Inflammatory macrophage treated with lipopolysaccharide for 1 hour (primary cell): ENCODE measurements at places on chromosomes 7 and 10.
A peak's percentile ranks its signal among the peaks of the same experiment; 100 is the strongest.

GRCh38 chr7:80601999-80602398 is 36.4 kb upstream of the CD36 start:
- no peak for DNase-seq

DNA sequence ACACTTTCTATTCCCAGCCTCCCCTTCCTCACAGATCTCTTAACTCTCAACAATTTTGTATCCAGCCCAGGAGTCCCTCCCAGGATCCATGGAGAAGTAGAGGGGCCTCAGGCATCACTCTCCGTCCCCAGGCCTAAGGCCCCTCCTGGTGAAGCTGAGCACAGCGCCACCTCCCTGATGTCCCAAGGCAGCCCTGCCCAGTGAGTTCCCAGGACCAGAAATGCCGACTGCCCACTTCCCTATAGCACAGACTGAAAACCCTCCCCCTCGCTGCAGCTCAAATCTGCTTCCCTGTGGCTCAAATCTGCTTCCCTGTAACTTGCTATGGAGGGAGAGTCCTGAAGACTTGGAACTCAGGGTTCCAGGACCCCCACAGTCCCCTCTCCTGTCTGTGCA is 35.6 kb downstream of the YKT6 start:
- DNase-seq, result peak; percentile 41

GRCh38 chr7:153354071-153354470 is 594.5 kb downstream of the ACTR3B start:
- no peak for DNase-seq

GRCh38 chr10:126843299-126843934 is 61.8 kb upstream of the DOCK1 start:
- DNase-seq, result no peak

GRCh38 chr7:134755422-134756022 is 23.9 kb upstream of the CALD1 start:
- DNase-seq, result peak; percentile 54

DNA sequence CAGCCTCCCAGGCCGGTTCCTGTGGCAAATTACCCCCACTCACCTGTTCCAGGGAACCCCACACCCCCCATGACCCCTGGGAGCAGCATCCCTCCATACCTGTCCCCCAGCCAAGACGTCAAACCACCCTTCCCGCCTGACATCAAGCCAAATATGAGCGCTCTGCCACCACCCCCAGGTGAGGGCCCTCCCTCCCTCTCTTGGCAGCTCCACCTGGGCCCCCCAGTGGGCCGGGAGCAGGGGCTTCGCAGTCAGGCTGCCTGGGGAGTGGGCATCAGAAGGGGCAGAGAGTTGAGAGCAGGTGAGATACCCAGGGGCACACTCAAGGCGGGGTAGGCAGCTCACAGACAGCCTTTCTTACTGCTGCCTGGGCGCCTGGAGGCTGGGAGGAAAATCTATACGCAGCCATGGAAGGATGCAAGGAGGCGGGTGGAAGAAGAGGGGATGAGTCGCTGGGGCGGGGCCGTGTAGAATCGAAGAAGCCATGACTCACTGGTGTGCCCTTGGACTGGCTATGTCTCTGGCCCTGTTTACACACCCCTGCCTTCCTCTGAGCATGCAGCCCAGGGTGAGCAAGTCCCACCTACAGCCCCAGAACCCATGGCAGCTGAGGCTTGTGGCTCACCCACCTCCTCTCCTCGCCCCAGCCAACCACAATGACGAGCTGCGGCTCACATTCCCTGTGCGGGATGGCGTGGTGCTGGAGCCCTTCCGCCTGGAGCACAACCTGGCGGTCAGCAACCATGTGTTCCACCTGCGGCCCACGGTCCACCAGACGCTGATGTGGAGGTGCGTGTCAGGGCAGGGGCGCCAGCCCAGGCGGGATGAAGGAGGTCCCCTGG is 48.6 kb upstream of the PPIF start:
- DNase-seq, result peak; percentile 91
